ENCODE measurements at places on chromosomes 2 and 18. TPM values are rescaled to one million over a fixed set of nuclear protein-coding genes. Genes with fewer than 3 reads are reported as not detected.

DNA sequence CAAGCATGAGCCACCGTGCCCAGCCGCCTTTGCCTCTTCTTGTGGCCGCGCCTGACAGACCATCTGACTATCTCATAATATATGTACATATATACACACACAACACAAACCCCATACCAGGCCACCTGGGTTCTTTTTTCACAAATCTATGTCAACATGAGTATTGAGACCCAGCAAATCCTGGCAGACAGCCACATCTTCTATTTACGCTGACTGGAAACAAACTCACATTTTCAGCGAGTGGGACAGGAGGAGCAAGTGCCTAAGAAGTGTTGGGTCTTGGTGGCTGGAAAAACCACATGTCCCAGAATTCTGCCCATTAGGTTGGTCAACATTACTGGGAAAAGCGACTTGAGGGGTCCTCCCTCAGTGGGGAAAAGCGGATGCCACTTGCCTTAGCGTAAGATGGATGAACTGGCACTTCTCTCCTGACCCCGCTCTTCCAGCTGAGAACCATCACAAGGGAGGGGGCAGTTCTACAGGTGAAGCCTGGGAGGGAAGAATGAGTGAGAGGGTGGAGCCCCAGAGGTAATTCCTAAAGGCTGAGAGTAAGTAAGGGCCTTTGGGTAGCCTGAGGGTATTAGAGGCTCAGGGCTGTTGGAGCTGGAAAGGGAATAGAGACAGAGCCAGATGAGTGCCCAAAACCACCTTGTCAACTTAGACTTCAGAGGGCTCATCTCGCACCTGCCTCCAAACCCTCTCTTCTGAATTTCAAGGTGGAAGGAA lies 1.9 kb downstream of the SCYGR3 start:
- DNase-seq = no peak

- no peak for DNase-seq
Observed at GRCh38 chr18:73279498-73279897, 411.7 kb upstream of the NETO1 start.

- DNase-seq = no peak
Observed at GRCh38 chr2:24176326-24176725, 1.5 kb downstream of the FAM228A start.

Gene CGREF1
- 5.8 TPM for total RNA-seq

Gene IL36A
- total RNA-seq = not detected

DNA sequence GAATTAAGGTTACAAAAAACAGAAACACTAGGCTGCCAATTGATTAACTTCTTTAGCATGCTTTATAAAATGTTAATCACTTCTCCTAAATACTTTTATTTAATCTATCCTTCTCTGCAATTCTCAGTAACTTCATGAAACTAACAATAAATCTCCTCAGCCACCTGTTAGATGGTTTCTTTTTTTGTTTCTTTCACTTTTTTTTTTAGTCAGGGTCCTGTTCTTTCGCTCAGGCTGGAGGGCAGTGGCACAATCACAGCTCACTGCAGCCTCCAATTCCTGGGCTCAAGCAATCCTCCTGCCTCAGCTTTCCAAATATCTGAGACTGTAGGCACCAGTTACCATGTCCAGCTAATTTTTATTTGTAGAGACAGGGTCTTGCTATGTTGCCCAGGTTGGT lies 213.4 kb upstream of the STK17B start:
- no peak for DNase-seq

DNA sequence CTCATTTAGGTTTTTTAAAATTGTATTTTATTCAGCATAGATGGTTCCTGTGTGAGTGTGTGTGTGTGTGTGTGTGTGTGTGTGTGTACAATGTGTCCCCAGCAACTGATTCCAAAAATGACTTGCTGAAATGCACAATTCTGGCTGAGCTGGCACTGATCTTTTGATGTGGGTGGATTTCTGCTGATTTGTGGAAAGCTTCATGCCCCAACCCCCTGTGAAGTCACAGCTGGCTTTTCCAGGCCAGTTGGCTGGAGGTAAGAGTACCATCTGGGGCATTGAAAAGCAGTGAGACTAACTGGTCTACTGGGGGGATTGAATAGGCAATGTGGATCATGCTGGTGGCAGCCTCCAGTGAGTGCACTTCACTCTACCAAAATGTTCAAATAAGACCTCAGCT lies 187.2 kb downstream of the LRRTM1 start:
- no peak for DNase-seq

DNA sequence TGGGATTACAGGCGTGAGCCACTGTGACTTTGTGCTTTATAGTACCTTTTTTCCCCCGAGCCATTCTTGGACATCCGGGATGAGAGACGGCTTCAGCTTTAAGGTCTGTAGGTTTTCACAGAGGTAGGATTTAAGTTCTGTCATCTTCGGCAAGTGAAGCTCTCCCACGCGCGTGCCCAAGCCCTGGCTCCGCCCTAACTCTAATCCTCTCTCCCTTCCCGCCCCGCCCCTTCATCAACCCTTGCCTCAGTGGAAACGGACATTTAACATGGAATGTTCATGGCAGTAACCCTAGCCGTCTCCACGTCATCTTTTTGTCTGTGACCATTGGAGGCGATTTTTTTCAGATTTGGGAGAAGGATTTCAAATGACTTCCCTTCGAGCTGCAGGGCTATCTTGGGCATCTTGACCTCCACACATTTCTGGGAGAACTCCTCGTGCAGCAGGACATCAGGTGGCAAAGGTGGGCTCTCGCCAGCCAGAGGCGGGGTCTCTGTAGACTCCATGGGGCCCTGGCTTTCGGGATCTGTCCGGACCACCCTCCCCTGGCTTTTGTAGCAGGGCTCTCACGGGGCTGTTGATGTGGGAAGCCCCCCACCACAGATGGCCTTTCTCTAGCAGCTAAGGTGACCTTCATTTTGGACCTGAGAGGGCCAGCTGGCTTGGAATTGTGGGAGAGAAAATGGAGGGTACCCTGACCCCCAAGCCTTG lies 6.8 kb downstream of the COLEC11 start:
- DNase-seq = no peak

GRCh38 chr2:86593266-86593665 lies 30.0 kb upstream of the CHMP3 start:
- no peak for DNase-seq

GRCh38 chr2:191582355-191582754 lies 95.6 kb upstream of the NABP1 start:
- DNase-seq = no peak

GRCh38 chr2:25276569-25277465 lies 64.9 kb downstream of the DNMT3A start:
- DNase-seq = peak; percentile 88

DNA sequence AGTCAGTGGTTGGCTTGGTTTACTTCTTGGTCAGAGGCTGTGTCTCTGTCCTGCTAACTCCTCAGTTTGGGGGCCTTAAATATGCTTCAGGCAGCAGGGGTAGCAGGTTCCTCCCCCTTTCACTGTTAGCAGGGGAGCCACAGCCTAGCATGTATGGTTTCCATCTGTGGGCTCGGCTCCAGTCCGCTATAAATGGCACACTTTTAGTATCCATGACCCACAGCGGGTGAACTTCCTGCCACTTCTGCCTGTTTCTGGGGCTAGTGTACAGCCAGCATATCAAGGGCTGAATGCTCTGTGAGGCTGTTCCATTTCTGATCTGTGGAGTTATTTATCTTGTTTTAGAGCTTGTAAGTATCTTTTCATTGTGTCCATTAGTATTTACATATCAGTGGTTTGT lies 58.3 kb downstream of the MRPL33 start:
- no peak for DNase-seq

Gene LOXL3
- 0.35 TPM for total RNA-seq
